ENCODE measurements at places on chromosomes 2 and 18.

DNA sequence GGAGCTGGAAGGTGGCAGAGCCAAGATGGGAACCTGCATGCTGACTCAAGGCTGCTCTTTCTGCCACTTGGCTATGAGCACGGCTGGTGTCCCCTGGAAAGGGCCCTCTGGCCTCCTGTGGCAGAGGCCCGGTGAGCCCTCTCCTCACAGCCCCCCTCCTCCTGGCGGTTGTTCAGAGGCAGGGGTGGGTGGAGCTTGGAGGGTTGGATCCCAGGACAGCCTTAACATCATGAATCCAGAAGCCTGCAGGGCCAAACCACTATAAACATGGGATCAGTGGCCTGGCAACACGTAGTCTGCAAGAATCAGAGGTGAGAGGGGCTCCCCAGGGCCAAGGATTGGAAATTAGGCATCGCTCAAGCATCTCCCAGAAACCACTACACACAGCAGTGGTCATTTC lies 48.5 kb upstream of the LOXHD1 start:
- no peak for DNase-seq

- DNase-seq, result no peak
Observed at GRCh38 chr2:144632809-144633208, 112.9 kb upstream of the ZEB2 start.

GRCh38 chr2:101395545-101396315 lies 8.4 kb upstream of the CREG2 start:
- no peak for DNase-seq

DNA sequence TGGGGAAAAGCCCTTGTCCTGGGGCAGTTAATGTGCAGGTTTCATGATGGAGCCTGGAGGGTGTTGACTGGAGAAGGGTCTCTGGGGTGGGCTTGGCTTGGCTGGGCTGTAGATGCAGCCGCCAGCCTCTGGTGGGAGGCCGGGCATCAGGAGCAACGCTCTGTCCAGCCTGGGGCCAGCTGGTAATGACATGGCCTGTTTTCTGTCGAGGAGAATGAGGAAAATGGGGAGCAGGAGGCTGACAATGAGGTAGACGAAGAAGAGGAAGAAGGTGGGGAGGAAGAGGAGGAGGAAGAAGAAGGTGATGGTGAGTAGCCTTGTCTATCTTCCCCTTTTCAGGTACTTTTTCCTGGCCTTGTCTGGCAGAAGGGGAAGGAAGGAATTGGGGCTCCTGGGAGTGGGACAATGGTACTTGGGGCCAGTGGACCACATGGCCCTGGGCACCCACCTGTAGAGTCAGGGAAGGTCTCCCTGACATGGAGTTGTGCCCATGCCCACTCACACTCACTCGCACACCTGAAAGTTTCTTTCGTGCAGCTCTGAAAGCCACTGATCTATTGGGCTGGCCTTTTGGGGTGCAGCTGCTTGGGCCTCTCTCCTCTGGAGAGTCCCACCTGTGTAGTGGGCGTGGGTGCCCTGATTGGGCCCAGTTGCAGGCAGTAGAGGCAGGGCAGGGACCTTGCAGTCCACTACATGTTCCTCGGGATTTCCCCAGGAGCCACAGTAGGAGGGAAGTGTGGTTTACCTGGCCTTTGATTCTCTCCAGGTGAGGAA lies 3.5 kb downstream of the PTMA start:
- DNase-seq, result no peak

DNA sequence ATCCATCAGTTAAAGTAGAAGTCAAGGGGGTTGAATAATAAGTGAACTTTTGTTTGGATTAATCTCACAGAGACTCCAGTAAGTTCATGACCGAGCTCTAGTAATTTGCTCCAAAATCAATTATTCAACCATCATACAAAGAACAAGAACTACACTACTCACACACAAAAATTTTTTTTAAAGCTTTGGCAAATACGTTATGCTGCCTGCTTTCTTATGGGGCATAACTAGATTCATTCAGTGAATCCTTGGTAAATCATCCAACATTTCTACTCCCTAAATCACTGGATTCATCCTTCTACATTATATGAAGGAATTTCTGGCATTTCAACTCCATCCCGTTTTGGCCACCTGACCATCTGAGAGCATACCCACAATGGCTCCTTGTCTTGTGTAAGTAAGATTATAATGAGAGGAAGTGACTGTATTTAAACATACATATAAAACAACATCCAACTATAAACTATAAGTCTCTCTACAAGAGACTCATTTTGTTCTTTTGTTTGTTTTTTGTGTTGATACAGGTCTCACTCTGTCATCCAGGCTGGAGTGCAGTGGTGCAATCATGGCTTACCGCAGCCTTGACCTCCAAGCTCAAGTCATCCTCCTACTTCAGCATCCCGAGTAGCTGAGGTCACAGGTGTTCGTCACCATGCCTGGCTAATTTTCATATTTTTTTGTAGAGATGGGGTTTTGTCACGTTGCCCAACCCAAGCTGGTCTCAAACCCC lies 144.2 kb upstream of the LRRTM4 start:
- no peak for DNase-seq

GRCh38 chr2:233740870-233741269 lies 12.0 kb downstream of the UGT1A3 start:
- no peak for DNase-seq

- no peak for DNase-seq
Observed at GRCh38 chr18:62996566-62996965, 281.2 kb downstream of the PHLPP1 start.

DNA sequence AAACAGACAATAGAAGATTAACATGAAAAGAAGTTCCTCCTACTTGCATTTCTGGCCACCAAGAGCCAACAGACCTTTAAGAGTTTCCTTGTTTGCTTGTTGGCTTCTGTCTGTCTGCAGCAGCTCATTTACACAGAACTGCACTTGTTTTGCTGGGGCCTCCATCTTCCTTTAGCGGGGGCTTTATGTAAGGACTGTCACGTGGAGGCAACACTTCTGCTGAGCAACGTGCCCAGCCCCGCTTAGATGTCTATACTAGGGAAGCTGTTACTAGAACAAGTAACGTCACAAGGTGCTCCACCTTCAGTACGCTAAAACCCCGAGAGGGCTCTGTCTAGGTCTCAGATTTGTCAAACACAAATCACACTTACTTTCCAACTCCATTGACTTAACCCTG lies 104.3 kb upstream of the PXDN start:
- no peak for DNase-seq

GRCh38 chr2:24329700-24330099 lies 30.6 kb downstream of the ITSN2 start:
- DNase-seq, result no peak
